NCI-H2227 treated with DMSO at 0.1 percent for 48 hours (cell line): ENCODE measurements at places on chromosomes 16 and 17.

- DNase-seq, result no peak
Measured at GRCh38 chr17:16422416-16422815, 7.0 kb downstream of the TRPV2 start.

DNA sequence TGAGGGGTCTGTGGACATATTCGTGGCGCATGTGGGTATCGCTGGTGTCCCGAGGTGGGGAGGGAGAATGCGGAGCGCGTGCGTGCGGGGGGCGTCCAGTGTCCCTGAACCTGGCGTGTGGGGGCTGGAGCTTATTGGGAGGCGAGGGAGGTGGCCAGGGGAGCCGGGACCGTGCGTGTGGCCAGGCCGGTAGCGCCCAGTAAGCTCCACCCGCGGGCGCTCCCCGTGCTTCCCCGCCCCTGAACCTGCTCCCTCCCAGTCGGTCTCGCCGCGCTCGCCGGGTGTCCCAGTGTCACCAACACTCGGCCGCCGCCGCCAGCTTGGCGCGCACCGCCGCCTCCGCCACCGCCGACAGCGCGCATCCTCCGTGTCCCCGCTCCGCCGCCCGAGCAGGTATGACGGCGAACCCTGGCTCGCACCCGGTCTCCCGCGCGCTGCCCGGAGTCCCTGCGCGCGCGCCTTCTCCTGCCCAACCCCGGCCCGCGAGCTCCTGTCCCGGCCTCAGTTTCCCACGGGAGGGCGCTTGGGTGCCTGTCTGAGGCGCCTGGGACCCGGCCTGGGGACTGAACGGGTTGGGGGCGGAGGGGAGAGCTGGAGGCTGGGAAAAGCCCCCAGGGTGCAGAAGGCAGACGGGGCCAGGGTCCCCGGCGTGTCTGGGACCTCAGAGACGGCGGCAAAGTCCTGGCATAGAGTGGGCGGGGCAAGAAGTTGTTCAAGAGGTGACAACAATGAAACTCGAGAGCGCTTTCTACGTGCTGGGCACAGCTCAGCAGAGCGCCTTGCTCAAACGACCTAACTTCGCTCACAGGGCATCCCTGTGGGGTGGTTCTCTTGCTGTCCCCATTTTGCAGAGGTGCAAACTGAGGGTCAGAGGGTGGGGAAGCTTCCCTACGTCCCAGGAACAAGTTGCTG, at the start of gene SCNN1B:
Gene SCNN1B (plus strand): TSS at position 258 of the 912 bp plus-strand sequence. CDS start 46,298 bp downstream, outside the sequence.
- DNase-seq, result no peak

GRCh38 chr16:84600343-84601229, 17.3 kb downstream of the COTL1 start:
- DNase-seq, result no peak

DNA sequence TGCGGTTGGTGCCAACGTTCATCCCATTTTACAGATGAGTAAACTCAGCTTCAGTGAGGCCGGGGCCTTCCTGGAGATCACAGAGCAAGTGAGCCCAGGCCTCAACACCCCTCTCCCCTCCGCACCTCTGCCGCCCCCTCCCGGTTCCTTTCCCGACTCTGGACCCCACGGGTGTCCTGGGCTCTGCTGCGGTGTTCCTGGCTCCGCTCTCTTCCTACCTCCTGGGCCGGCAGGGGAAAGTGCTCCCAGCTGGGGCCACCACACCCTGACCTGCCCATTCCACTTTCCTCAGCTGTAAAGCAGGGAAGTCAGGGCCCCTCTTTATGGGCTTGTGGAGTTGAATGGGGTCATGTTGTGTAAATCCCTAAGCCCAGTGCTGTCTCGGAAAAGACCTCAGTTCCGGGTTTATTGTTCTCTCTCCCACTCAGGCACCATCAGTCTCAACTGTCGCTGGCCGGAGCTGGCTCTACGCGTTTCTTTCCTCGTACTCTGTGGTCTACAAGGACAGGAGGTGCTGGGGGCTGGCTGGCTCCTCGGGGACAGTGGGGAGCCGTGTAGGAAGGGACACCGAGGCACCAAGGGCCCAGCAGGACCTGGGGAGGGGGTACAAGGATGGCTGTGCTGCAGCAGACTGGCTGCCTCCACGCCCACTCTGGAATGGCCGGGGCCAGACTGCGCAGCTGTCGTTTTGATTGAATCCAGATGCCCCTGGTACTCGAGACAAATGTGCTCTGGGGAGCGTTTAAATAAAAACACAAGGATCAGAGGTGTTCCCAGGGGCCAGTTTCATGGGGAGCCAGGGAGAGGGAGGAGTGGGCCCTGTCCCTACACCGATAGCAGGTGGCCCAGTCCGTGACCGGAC, 21.7 kb upstream of the ACSF3 start:
- DNase-seq, result peak; percentile 15

GRCh38 chr17:47643116-47643515, 6.6 kb upstream of the KPNB1 start:
- DNase-seq, result no peak

- DNase-seq, result no peak
Measured at GRCh38 chr16:30447512-30448226, 2.0 kb upstream of the SEPHS2 start.
